ENCODE measurements at places on chromosomes 16 and 17.
A peak's percentile ranks its signal among the peaks of the same experiment; 100 is the strongest.

- no peak for DNase-seq
These were observed 13.3 kb upstream of the CSNK2A2 start for GRCh38 chr16:58211245-58211644.

GRCh38 chr17:82244413-82245133 is 15.7 kb downstream of the SLC16A3 start:
- DNase-seq, result no peak

GRCh38 chr17:63998050-63998720 is at the start of gene PRR29:
Gene PRR29 (plus strand): TSS chr17:63998351. CDS start chr17:63998365, 14 bp downstream.
- peak; percentile 65 for DNase-seq

DNA sequence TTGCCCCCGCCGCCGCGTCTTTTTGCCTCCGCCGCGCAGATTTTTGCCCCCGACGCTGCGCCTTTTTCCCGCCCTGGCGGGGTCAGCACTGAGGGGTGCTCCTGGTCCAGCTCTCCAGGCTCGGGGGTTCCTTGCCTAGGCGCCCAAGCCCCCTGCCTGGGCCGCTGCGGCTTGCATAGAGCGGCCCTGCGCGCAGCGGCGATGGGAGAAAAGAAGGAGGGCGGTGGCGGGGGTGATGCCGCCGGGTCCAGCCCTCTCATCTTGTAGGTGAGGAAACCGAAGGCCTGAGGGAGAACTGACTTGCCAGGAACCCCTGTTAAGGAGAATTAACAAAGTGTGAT is 330.8 kb upstream of the WSB1 start:
- no peak for DNase-seq

GRCh38 chr17:36645422-36645821 is 44.0 kb downstream of the MRM1 start:
- no peak for DNase-seq

GRCh38 chr16:14362774-14363371 is 267.2 kb downstream of the PARN start:
- DNase-seq, result no peak

- no peak for DNase-seq
These were observed 3.7 kb upstream of the USP32 start for GRCh38 chr17:60395508-60396065.

GRCh38 chr16:17257426-17258023 is 213.2 kb downstream of the XYLT1 start:
- DNase-seq, result no peak
